ENCODE measurements at places on chromosomes 3 and 15. TPM values are rescaled to one million over a fixed set of nuclear protein-coding genes. Genes with fewer than 3 reads are reported as not detected.

- DNase-seq, result no peak
Measured at GRCh38 chr15:66821307-66821706, 119.3 kb downstream of the SMAD6 start.

- no peak for DNase-seq
Measured at GRCh38 chr15:39850436-39850835, 67.8 kb upstream of the FSIP1 start.

DNA sequence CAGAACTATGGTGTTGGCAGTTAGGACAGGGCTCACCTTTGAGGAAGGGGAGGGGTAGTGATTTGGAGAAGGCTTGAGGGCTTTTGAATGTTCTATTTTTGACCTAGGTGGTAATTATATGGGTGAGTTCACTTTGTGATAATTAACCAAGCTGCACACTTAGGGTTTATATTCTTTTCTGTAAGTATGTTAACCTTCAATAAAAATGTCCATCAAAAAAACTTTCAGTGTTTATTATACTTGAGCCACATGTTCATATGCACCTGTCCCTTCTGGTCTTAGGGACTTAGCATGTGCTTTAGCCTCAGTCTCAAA is 28.4 kb downstream of the PDE8A start:
- no peak for DNase-seq

DNA sequence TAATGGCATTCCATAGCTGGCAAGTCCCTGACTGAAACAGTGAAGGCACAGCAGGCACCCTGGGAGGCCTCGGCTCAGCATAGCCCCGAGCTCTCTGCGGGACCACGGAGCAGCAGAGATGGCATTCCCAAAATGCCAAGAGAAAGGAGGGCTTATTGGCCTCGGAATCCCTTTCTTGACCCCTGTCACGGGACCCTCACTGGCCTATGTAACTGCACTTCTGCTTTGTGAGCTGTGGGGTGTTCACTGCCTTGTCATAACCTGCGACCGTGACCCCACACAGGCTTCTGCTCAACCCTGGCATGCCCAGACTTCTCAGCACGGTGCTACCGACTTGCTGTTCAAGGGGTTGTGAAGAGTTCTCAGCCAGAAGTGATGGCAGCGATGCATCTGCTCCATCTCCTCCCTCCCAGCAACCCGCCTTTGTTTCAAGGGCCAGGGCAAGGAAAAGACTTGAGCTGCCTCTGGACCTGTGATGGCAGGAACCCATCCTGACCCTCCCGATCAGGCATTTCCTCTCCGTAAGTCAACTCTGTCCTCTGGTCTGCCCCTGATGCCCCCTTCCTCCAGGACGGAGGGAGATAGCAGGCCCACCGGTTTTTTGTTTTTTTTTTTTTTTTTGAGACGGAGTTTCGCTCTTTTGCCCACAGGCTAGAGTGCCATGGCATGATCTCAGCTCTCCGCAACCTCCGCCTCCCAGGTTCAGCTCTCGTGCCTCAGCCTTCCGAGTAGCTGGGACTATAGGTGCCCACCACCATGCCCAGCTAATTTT is 30.5 kb downstream of the EHD4 start:
- no peak for DNase-seq

GRCh38 chr3:71088019-71088708 is 495.4 kb downstream of the FOXP1 start:
- no peak for DNase-seq

- peak; percentile 94 for DNase-seq
Measured at GRCh38 chr3:170357176-170358041, at the start of gene SKIL. Gene SKIL (plus strand): TSS chr3:170357715. CDS start chr3:170360332, 2,617 bp downstream.

- DNase-seq, result peak; percentile 64
Measured at GRCh38 chr3:141255846-141256261, 24.2 kb downstream of the PXYLP1 start.

DNA sequence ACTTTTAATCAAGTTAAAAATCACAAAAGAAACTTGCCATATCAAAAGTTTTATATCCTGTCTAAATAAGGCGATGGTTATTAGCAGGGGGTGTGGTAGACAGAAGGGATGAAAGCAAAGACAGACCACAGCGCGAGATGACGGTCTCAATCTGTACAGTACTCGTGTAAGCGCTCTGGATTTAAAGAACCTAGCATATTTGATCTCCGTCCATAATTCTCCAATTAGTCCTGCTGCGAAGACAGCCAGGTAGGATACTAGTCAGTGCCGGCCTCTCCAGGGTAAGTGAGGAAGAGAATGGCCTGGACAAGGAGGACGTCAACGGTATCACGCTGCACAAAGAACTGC is 701 bp downstream of the SGO1 start:
- peak; percentile 9 for DNase-seq

- DNase-seq, result no peak
Measured at GRCh38 chr3:35744419-35744818, 105.1 kb downstream of the ARPP21 start.

GRCh38 chr3:196341137-196341536 is 2.9 kb upstream of the TM4SF19 start:
- peak; percentile 86 for DNase-seq

The THBS1 gene
- total RNA-seq, result 188 TPM

The PRTG gene
- 3.3 TPM for total RNA-seq

The SAXO2 gene
- 0.35 TPM for total RNA-seq

The CCDC50 gene
- 131 TPM for total RNA-seq
